Activated CD8-positive, alpha-beta T cell treated with anti-CD3 and anti-CD28 coated beads for 36 hours (primary cell): ENCODE measurements at places on chromosomes 1 and 21. TPM values are rescaled to one million over a fixed set of nuclear protein-coding genes. Genes with fewer than 3 reads are reported as not detected.

The MLLT11 gene
- 4.2 TPM for total RNA-seq

The ETNK2 gene
- total RNA-seq: 1.4 TPM

The INTS3 gene
- 45.5 TPM for total RNA-seq

The PDZK1 gene
- total RNA-seq: not detected

The AADACL4 gene
- not detected for total RNA-seq

The PPFIA4 gene
- total RNA-seq: 79.9 TPM

The HPDL gene
- 39.8 TPM for total RNA-seq

The PATJ gene
- 9.2 TPM for total RNA-seq

The MSH4 gene
- total RNA-seq: 0.16 TPM

The PTAFR gene
- total RNA-seq: 0.25 TPM

The FNDC5 gene
- not detected for total RNA-seq

The DIO1 gene
- total RNA-seq: not detected

The TRIM63 gene
- total RNA-seq: not detected
